ENCODE measurements at places on chromosomes 13 and 19.

DNA sequence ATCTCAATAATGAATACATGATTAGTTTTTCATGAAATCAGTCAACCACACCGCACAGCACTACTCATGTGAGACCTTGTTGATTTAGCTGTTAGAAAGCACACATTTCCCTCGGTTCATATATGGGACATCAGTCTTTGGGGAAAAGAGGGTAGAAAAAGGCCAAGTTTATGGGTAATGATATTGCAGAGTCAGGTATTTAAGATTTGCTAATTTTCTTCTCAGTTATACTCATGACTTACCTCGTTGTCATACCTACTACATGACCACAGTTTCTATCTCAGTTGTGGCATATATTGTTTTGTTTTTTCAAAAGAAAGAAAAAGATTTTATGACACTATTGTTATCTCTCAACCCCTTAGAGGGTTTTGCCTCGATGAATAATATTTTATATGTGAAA, 165.6 kb downstream of the POU4F1 start:
- no peak for DNase-seq

DNA sequence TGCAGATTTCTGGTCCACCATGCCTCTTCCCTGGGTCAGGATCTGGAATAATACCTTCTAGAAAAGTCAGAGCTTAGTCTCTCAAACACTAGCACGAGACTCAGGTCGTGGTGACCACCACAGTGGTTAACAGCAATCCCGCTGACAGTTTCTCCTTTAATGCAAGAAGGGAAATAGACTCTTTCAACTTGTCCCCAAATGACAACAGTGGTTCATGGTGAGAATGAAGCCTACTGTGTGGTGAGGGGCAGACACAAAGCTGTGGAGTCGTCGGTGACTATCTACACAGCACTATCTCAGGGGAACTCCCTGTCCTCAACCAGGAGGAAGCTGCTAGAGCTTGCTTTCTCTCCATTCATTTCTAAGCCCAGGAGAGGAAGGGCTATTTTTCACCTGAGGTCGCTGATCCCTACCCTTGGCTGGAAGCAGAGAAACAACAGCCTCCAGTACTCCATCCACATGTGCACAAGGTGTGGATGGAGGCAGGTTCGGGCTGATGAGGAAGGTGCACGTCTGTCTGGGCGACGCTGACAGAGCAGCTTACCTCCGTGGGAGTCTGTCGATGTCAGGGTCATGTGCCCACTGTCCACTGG, 72.4 kb downstream of the STK24 start:
- DNase-seq: no peak

GRCh38 chr13:45218689-45219088, 17.8 kb upstream of the KCTD4 start:
- DNase-seq: no peak

GRCh38 chr19:18208098-18208951, 4.5 kb upstream of the RAB3A start:
- no peak for DNase-seq

GRCh38 chr19:29843180-29844051, 31.6 kb downstream of the CCNE1 start:
- DNase-seq: peak; percentile 54

- no peak for DNase-seq
These were observed 3.3 kb upstream of the OPA3 start for GRCh38 chr19:45587873-45588272.

DNA sequence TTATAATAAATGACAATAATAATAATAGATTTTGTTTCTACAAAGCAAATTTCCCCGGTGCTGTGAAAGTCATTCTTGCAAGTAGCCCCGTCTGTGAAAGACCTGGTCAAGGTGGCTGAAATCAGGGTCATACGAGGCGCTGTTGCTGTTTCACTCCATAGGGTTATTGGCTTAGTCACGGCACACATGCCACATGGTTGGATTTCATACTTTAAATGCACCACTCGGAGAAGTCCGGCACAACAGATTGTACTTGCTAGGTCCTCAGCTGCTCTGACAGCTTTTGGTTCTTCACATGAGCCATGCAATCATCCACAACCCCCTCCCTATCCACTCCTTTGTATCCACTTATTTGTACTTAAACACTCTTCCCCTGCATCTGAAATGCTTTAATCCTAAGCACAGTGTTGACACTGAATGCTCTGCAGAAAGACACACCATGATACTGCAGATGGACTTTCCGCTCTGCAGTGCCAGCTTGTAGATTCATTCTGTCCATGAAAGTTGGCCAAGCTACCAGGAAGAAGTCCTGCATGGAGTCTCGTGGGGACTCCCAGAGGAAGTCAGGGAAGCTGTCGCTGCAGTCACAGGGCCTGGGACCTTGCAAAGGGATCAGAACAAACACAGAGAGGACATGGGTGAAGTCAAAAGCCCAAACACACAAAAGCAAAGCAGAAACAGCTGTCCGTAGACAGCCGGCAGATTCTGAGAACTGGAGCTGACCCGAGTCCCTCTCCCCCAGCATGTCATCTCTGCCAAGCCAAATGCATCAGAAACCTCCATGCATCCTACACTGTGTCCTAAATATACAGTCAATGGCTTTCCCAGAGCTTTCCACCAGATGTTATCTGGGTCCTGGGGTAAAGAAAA, 124.6 kb downstream of the COL4A2 start:
- peak; percentile 68 for DNase-seq
